Fibroblast of skin of left quadriceps (primary cell): ENCODE measurements at places on chromosomes 2 and 18.

DNA sequence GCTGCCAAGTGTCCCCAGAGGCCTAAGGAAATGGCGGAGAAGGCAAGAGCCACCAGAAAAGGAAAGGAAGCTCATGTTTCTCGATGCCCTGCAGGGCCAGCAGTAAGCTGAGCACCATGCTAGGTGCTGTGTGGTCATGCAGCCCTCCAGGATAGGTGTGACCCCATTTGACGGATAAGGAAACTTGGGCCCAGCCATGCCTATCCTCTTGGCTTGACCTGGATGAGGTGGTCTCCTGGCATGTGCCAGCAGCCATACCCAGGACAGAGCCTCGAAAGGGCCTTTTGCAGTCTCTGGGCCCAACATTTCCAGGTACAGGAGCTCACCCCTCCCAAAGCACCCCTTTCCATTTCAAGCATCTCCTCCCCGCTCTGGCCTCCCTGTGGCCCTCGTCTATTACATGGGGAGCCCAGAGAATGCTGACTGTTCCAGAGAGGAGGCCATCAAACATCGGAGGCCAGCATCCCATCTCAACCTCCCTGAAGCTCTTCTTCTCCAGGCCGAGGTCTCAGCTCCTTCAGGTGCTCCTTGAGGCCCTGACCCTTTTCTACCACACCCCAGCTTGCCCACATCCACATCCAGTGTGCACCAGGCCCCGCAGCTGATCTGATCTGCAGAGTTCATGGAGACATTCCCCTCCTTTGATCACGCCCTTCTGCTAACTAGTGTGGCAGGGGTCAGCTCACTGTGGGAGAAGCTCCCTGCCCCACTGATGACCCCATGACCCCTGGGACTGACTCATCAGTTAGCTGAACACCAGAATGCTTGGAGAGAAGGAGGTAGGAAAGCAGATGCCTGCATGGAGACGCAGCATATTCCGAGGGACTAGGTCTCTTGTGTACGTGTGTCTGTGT, 208.4 kb downstream of the TNS1 start:
- no peak for DNase-seq

GRCh38 chr2:68292108-68292710, 27.5 kb downstream of the CNRIP1 start:
- DNase-seq, result no peak

- DNase-seq, result no peak
Observed at GRCh38 chr2:82994151-82994550, 1464.9 kb downstream of the SUCLG1 start.

GRCh38 chr2:168244318-168244717, 3.1 kb downstream of the STK39 start:
- DNase-seq, result no peak
